GM10248 (cell line): ENCODE measurements at places on chromosomes 6 and 20.

- no peak for DNase-seq
Observed at GRCh38 chr6:130778946-130779657, 48.1 kb upstream of the SMLR1 start.

GRCh38 chr6:106731843-106732160 is 102.4 kb downstream of the QRSL1 start:
- no peak for DNase-seq

GRCh38 chr6:143695130-143695968 is 17.6 kb downstream of the PHACTR2 start:
- DNase-seq: no peak

GRCh38 chr6:66993272-66993671 is 1286.2 kb upstream of the EYS start:
- DNase-seq: no peak

DNA sequence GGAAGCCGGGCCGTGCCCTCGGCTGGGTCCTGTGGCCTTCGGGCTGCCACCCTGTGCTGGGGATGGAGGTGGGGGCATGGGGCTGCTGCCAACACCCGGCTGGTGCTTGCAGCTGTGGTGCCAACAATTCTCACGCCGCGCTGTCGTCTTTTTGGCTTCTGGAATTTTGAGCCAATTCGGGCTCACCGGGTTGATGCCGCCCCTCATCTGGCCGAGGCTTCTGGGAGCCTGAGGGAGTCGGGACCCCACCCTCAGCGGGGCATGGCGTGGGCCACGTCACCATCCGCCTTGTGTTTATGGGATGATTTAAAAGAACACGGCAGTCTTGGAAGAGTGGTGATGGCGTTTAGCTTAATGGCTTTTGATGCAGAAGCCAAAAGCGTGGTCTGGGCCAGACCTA is 8.7 kb upstream of the NPBWR2 start:
- DNase-seq: no peak

DNA sequence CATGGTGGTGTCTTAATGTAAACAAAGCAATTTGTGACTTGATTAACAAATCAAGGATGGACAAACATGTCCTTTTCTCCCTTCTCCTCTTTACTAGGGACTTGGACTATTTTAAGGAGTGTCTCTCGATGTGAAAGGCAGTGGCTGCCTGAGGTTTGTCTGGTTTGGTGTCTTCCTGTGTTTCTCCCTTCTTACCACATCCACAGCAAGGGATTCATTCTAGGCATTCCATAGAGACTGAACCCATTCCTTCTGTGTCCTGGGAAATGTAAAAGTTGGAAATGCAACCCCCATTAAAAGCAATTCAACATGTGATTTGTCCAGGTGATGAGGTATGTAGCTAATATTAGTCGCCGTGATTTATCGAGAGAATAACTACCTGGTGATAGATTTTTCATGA is 15.9 kb downstream of the NRN1 start:
- DNase-seq: no peak

- no peak for DNase-seq
Observed at GRCh38 chr6:158474961-158475343, 84.9 kb upstream of the TMEM181 start.

DNA sequence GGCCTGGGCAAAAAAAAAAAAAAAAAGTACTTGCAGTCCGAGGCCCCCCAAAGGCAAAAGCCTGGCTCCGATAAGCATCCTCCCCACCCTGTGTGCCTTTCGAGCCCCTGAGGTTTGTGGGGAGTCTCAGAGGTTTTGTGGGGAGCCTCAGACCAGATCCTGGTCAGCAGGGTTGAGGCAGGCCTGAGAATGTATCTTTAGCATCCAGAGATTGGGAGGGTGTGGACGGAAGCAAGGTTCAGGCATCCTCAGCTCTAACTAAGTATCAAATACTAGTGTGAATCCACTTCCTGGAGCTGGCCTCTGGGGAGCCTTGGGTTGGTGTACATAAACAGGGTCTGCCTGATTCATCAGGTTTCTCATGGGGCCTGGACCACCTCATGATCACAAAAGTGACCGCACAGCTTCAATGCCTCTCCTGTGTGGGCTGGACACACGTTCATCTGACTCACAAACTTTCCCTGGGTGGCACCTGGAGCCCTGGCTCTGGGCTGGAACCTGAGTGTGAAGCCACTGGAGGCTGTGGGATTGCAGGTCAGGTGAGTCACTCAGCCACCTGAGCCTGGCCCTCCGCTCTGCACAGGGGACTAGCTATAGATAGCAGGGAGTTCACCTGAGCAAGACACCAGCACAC is 24.4 kb downstream of the PCMTD2 start:
- no peak for DNase-seq

- DNase-seq: no peak
Observed at GRCh38 chr6:54057058-54057457, 54.2 kb upstream of the MLIP start.

GRCh38 chr6:127858727-127859391 is 42.0 kb downstream of the THEMIS start:
- DNase-seq: no peak

GRCh38 chr6:23371132-23371915 is 754.7 kb upstream of the NRSN1 start:
- no peak for DNase-seq

DNA sequence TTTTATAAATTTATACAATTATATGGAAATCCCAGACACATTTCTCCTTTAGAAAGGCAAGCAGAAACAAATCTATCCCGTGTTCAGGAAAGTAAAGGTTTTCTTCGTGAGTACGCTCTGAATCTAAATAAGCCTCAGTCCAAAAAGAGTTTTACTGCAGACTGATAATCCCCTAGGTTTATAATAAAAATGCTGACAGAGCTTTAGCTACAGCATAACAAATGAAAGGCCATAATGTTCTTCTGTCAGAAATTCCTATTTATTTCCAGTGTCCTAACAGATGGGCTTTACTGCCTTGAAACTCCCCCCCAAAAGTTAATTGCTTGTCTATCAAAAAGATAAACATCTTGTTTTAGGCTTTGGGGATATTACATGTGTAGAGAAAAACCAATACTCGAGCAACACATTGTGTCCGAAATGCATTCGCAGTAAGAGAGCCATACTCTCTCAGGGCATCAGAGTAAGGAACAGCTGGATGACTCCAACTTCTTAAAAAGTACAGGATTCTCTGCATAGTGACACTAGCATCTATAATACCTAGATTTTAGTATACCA is 109.0 kb downstream of the PRKN start:
- DNase-seq: no peak

DNA sequence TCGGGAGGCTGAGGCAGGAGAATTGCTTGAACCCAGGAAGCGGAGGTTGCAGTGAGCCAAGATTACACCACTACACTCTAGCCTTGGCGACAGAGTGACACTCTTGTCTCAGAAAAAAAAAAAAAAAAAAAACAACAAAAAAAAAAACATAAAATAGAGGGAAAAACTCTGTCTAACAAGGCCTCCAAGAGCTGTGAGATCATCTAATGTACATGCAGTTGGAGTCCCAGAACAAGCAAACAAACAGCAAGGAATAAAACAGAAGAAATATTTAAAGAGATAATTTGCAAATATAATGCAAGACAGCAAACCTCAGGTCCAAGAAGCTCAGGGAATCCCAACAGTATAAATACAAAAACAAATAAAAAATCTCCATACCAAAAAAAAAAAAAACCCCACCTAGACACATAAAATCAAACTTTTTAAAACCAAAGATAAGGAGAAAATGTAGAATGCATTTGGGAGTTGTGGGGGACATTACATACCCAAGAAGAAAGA is 35.0 kb upstream of the CCR6 start:
- no peak for DNase-seq

DNA sequence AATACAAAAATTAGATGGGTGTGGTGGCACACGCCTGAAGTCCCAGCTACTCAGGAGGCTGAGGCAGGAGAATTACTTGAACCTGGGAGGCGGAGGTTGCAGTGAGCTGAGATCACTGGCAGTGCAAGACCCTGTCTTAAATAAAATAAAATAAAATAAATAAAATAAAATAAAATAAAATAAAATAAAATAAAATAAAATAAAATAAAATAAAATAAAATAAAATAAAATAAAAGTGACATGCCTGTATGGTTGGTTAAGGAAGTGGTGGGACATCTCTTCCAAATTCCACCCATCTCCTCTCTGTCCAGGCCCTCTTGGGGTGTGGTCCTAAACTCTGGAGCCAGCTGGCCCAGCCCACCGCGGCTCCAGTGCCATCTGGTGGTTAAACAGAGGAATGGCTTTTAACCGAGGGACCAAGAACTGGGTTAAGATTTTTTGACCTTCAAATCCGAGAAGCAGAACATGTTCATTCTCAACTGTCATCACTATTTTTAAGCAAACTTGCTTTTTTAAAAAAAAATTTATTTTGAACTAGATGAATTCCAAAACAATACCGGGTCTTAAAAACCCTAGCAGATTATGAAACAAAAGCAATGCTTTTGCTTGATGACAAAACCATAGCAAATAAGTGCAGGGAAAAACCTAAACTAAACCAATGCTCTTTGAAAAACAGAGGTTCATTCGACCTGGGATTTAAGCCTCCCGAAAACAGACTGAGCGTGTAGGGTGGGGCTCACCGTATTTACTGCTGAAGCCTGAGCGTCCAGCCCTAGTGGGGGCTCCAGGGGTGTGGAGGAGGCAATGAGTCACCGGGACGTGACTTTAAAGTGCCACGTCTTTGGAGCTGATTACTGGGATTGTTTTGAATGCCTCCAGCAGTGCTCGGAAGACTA is 68.8 kb downstream of the CDC5L start:
- peak; percentile 78 for DNase-seq

GRCh38 chr6:38646166-38646878 is 6.6 kb upstream of the BTBD9 start:
- DNase-seq: no peak

GRCh38 chr6:151702851-151703658 is 104.4 kb upstream of the ESR1 start:
- no peak for DNase-seq

DNA sequence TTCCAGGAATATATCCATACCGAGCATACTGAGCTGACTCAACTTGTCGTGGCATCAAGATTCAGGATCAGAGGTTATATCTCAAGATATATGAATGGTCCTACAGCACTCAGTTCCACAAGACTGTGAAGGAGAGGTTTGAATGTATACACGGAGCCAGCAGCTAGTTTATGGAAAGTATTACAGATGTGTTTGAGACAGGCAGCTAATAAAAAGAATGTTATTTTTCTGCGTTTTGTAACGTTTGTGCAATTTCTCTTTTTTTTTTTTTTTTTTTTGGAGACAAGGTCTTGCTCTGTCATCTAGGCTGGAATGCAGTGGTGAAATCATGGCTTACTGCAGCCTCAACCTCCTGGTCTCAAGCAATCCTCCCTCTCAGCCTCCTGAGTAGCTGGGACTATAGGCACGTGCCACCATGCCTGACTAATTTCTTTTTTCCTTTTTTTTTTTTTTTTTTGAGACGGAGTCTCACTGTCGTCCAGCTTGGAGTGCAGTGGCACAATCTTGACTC is 3.4 kb upstream of the FAM110A start:
- no peak for DNase-seq

DNA sequence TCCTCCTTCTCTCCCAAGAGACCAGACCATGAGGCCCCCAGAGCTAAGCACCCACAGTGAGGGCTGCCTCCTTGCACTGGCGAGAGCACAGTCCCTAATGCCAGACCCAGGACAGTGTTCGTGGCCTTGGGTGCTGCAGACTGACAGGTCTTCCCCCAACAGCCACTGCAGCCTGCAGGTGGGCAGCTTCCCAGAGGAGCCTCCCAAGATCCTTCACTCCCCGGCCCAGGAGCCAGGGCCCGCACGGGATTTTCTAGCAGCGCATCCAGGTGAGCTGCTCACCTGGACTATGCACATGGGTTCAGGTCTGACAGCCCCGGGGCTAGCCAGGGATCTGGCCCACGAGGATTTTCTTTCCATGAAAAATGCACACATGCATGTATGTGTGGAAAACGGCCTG is 41.7 kb downstream of the SUMO4 start:
- no peak for DNase-seq

- no peak for DNase-seq
Observed at GRCh38 chr6:103874575-103874974, 985.1 kb downstream of the HACE1 start.

GRCh38 chr6:112925702-112926101 is 578.6 kb downstream of the RFPL4B start:
- no peak for DNase-seq

DNA sequence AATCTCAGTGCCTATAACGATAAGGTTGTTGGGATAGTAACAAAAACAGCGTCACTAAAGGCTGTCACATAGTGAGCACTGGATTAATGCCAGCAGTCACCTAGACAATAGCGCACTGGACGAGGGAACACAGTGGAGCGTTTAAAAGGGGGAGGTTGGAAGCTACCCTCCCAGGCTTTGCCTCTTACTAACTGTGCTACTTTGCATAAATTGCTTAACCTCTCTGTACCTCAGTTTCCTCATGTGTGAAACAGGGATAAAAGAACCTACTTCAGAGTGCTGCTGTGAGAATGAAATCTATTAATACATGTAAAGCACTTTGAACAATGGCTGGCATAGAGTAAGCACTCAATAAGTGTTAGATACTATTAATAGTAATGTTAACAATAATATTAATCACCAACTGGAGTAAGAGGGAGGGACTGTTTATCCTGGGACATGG is 10.5 kb downstream of the BCL2L1 start:
- DNase-seq: no peak

- no peak for DNase-seq
Observed at GRCh38 chr6:151804585-151805285, 2.7 kb upstream of the ESR1 start.

DNA sequence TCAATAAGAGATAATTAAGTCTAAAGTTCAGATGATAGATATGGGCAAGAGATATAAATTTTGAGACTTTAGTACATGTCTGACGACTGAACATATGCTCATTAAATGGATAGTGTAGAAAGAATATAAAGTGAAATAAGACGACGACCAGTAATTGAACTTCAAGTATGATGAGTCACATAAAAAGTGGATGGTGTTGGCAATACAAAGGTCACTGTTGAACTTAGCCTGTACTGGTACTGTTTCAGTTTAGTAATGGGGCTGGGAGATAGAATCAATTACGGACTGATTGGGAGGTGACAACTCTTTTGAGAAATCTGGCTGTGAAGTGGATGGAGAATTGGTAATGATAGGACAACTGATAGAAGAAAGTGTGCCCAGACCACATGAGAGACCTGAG is 68.1 kb downstream of the IBTK start:
- no peak for DNase-seq

DNA sequence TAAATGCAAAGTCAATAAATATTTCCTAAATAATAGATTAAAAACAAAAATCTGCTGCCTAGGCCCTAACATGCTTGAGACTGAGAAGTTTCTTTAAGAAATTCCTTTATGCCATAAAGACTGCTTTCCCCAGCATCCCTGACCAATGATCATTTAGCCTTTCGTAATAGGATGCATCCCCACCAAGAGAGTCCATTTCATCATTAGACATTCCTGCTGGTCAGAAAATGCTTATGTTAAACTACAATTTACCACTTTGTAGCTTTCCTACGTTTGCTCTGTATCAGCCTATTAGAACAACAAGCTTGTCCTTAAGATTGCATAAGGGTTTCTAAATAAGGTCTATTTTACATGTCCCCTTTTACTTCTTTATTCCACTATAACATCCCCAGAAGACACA is 59.8 kb upstream of the HSF2 start:
- no peak for DNase-seq
